Cardiac muscle cell (in vitro differentiated cells and primary cell): ENCODE measurements at places on chromosomes 7 and 10. TPM values are rescaled to one million over a fixed set of nuclear protein-coding genes. Genes with fewer than 3 reads are reported as not detected.

Gene RGS10
- 0.25 and 1.6 TPM in 2 replicates for total RNA-seq

- DNase-seq: no peak
Observed at GRCh38 chr7:21154614-21155013, 273.3 kb upstream of the SP4 start.

DNA sequence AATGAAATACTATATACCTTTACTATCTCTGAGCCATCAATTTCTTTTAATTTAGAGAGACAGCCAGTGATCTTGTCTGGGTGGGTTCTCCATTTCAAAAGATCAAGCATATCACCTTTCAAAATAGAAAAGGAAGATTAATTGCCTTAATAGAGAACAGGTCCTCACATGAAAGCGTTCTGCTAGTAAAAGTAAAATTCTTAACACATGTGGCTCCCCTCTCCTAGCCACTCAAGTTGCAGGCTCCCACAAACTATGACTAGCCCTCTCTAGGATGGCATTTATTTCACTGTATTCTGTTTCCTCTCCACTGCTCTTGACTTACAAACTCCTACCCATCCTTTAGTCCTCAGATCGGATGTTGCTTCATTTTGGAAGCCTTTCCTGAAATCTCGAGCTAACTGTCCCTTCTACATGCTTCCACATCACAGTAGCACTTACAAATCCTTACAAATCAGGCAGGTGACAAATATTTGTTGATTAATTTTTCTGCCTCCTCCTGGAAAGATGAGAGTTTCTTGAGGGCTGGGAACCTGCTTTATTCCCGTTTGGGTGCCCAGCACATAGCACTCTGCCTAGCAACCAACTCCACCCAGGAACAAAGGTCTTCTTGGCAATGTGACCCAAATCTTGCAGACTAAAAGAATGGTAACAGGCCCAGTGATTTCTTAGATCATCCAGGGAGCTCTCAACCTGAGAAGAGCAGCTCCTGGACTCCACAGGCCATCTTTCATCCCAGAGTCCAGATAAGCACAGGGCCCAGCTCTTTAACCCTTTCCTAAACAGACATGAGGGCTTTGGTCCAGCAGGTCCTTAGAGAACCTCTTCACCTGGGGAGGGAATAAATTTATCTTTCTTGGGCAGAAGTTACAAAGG lies 310.4 kb upstream of the IMMP2L start:
- DNase-seq: no peak

Gene MGAM2
- total RNA-seq: 0.03 and 0.18 TPM in 2 replicates

DNA sequence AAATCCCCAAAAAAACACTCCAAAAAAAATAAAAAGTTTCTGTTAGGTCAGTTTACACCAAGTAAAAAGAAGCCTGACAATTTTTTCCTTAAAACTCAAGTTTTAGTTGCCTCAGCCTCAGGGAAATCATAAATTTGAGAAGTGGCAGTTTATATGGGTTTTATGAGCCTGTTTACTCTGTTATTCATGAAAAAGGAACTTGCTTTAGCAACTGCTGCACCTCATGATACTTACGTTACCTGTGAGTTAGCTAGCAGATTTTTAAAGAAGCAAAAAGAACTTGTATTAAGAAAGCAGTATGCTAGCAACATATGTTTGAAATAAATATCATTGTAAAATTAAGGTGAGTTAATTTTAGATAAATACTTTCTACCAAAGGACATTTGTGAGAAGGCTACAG lies 1264.5 kb upstream of the PHF14 start:
- DNase-seq: no peak

DNA sequence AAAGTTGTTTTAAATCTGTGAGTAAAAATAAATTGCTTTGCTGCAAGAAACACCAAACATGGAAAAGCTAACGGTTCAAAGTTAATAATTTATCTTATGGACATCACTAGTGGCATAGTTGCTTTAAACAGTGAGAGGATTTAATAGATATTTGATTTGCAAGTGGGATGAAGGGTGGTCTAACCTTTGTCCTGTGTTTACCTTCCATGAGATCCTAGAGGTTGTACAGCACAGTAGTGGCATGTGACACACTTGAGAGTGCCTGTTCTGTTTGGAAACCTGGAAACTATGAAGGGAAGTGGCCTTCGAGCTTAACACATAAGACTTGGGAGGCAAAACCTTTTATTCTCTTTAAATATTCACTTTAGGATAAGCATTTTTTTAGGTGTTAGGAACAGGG lies 16.0 kb downstream of the EGFR start:
- no peak for DNase-seq

DNA sequence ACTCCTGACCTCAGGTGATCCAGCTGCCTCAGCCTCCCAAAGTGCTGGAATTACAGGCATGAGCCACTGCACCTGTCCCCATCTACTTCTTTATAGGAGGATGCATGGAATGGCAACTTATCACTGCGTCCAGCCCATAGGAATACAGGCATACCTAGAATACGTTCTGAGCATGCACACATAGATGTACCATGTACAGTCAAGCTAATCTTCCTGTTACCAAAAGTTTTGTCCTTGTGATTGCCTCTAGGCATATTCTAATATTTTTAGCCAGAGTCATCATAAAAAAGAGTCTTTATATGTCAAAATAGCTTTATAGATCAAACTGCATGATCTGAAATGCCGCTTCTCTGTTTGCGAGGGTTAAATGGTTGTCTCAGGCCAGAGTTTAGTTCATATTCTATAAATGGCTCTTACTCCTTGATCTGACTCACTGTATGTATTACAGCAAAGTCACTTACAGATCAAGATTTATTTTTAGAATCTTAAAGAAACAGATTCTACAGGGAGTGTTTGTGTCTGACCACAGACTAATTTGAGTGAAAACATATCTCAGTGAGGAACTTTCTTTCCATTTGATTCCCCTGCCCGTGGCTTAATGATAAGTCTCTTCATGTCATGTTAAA lies 210.9 kb downstream of the CREB5 start:
- peak; percentile 12 for DNase-seq

Gene BICC1
- 11.3 and 13.2 TPM in 2 replicates for total RNA-seq

Gene CRYGN
- 1.0 and 1.3 TPM in 2 replicates for total RNA-seq

DNA sequence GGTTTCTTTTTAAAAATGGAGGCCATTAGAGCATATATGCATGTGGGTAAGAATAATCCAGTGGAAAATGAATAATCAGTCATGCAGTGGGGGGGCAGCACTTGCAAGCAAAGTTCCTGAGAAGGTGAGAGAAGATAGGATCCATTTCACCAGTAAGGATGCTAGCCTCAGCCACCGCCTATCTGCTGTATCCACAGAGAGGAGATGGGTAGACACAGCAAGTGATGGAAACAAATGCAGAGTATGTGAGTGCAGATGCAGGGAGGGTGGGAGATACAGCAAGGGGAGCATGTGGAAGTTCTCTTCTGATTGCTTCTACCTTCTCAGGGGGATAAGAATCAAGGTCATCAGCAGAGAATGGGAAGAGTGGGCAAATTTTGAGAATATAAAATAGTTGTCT lies 171.4 kb upstream of the PDE1C start:
- DNase-seq: no peak

DNA sequence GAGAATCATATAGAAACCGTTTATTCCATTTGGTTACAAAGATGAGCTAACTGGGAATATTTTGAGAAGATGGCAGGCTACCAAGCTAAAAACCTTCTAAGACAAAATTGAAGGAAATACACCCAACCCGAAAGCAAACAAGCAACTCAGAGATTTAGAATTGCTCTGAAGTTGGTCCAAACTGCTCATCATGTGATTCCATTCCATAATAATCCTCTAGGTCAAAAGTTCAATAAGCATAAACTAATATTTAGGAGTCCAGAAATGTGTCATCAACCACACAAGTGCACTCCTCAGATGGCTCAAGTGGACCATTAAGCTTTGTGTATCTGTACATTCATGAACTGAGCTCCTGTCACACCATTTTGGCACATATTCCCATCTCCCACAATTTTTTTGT lies 28.7 kb downstream of the DGKI start:
- no peak for DNase-seq

Gene NFKB2
- 21.5 and 29.8 TPM in 2 replicates for total RNA-seq

DNA sequence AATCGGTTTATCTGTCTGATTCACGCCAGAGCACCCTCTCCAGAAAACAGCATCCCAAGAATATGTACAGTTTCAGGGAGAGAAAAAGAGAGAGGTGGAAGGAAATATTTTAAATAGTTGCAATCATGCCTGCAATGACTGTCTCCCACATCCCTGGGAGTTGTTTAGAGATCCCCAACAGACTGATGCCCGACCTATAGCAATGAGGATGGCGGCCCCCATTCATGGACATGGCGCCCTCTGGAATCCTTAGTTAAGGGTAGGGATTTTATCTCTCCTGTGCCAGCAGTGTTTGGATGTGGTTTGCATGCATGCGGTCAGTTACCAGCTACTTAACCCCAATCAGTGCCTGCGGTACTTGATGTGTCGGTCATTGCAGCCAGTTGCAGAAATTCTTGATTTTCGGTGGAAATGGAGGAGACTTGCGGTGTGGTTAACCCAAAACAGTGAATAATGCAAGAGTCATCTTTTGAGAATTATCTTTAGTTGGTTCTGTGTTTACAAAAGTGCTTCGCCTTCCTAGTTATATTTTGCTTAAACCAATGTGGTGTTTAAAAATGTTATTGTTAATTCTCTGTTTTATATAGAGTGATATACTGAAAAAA lies 186.0 kb upstream of the TCF7L2 start:
- DNase-seq: peak; percentile 27

GRCh38 chr10:103931603-103932002 lies 13.6 kb upstream of the STN1 start:
- no peak for DNase-seq

Gene UPK3B
- 0.88 and 1.5 TPM in 2 replicates for total RNA-seq

Gene NEUROG3
- not detected in 2 replicates for total RNA-seq

GRCh38 chr10:104589871-104590270 lies 51.2 kb upstream of the SORCS3 start:
- no peak for DNase-seq

DNA sequence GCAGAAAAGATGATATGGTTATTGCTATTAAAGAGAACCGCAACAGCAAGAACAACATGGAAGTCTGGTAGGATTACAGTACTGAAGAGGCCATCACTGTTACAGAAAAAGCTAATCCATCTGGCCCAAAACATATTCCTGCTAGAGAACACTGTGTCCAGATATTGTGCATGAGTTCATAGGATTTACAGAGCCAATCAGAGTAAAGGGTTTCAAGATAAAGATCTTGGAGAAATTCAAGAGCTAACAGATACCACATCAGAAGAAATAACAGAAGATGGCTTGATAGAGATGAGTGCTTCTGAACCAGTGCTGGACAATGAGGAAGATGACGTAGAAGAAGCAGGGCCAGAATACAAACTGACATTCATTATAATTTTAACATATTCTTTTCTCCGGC lies 58.7 kb downstream of the MINDY3 start:
- DNase-seq: no peak

Gene SLC29A3
- total RNA-seq: 2.5 and 3.5 TPM in 2 replicates

DNA sequence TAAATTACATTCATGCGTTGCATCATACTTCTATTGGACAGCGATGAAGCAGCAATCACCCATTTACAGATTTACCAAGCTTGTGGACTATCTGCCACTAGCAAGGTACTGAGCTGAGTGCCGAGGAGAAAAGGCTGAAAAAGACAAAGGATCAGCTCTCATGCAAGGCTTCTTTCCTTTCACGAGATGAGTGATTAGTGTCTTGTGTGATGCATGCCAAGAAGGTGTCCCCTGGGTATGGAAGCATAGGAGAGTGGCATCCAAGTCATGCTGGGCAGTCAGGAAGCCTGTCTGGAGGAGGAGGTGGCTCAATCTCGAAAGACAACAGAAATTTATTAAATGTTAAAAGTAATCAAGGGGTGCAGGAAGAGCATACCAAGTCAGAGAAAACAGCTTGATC lies 40.9 kb downstream of the ACSM6 start:
- no peak for DNase-seq

GRCh38 chr10:73576178-73576889 lies 14.8 kb downstream of the USP54 start:
- peak; percentile 93 for DNase-seq

Gene MMP21
- 0.32 TPM in 1 of 2 replicates, not detected in the other for total RNA-seq

DNA sequence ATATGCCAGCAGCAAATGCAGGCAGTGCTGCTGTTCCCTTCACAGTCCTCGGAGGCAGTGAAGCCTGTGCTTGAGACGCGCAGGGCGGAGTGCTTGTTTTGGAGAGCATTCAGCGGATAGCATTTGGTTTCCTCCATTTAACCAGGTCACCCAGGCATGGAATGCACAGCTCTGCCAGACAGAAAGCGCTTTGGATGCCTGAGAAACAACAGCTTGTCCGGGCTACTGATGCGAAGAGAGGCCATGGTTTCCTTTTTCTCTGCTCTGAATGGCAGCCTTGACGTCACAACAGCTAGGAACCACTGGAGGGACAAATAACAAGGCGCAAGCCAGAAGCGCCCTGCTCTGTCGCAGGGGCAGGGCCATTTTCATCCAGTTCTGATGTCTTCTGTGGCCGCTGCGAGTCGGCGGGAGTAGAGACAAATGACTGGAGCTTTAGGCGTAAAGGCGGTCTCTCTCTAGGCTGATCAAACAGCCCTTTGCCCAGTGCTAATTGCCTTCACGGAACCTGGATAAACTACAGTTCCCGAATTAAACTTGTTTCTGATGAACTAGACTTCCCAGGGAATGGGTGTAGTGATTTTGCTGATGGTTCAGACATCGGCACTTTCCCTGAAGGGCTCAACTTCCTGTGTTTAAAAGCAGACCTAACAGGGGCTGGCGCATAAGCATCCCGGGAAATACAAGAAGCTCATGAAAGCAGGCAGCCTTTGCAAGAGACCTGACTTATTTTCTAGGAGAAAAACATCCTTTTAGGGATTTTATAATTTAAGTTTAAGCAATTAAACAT lies 187.6 kb upstream of the KLF14 start:
- DNase-seq: peak; percentile 91

Gene ZP3
- 0.32 and 0.77 TPM in 2 replicates for total RNA-seq

Gene LRRTM3
- 0.98 and 2.5 TPM in 2 replicates for total RNA-seq
